ENCODE measurements at places on chromosomes 1 and 21.

- DNase-seq = no peak
Observed at GRCh38 chr1:17200246-17200645, 4.7 kb upstream of the PADI1 start.

- no peak for DNase-seq
Observed at GRCh38 chr1:45477646-45478045, 13.3 kb downstream of the TESK2 start.

- peak; percentile 37 for DNase-seq
Observed at GRCh38 chr1:208242941-208243526, 1.1 kb downstream of the PLXNA2 start.

DNA sequence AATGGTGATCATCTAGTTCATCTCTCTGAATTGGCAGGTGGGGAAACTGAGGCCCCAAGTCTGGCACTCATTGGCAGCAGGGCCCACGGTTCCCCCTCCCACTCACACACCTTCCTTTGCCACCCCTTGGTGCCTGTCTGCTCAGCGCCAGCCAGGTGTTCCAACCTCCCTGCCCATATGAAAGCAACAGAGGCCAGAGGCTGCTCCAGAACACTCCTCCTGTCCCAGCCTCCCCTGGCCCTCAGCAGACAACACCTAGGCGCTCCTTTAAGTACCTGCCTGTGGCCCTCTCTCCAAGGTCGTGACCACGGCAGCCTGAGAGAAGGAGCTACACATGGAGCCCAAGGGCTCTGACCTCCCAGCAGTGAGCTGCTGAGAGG is 362.3 kb upstream of the VAMP3 start:
- no peak for DNase-seq

GRCh38 chr1:62625415-62625814 is 28.1 kb downstream of the ANGPTL3 start:
- DNase-seq = no peak

DNA sequence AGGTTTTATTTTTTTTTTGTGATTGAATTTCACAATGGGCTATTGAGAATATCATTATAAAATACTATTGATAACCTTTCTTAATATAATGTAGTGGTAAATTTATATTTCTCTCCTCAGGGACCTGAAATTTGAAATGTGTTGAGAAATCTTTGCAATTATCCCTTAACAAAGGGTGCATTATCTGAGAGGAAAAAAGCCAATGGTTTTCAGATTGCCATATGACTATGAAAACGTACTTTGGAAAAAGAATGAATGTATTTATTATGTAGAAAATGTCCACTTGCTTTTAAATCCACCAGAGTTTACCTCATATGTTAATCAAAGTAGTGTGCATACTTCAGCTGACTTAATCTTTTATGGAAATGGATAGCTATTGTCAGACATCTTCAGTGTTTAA is 441.1 kb downstream of the AMY1C start:
- no peak for DNase-seq

DNA sequence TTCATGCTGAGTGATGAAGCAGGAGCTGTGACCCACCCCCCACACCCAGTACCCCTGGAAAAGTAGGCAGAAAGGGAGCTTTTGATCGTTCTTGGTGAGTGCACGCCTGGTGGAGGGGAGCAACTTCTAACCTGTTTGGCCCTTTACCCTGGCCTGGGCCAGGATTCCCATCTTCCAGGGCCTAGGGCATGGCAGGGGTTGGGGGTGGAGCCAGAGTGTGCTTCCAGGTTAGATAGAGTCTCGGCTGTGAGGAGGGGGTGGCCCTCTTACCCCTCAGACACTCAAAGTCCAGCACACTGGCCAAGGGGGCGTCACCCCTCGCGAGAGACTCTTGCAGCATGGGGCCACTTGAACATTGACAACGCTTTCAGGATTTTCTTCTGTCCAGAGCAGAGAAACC is 236.6 kb downstream of the GRIK3 start:
- DNase-seq = no peak

GRCh38 chr1:89310505-89310904 is 37.8 kb upstream of the GBP5 start:
- no peak for DNase-seq

DNA sequence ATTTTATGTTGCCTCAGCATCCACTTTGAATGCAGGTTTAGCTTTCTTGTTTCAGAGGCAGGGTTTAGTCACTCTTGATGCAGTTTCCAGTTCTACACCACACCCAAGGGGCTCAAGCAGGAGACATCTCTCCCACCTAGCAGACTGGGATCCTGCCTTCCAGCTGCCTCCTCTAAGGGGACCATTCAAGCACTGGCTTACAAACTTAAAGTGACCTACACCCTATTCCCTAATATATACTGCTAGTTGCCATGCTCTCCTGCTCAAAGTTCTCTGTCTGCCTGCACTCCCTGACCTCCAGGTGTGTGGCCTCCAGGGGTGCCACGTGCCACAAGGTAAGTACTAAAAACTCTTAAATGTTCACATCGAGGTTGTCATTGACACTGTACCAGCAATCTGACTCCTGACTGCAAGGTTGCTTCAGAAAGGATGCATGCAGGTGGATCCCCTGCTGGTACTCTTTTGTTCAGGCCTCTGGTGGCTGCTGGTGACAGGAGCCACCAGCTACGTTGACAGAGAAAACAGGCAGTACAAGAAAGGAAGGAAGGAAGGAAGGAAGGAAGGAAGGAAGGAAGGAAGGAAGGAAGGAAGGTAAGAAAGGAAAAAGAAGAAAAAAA is 185.9 kb downstream of the COQ8A start:
- DNase-seq = peak; percentile 66

- no peak for DNase-seq
Observed at GRCh38 chr1:187445066-187445465, 616.3 kb downstream of the PLA2G4A start.

DNA sequence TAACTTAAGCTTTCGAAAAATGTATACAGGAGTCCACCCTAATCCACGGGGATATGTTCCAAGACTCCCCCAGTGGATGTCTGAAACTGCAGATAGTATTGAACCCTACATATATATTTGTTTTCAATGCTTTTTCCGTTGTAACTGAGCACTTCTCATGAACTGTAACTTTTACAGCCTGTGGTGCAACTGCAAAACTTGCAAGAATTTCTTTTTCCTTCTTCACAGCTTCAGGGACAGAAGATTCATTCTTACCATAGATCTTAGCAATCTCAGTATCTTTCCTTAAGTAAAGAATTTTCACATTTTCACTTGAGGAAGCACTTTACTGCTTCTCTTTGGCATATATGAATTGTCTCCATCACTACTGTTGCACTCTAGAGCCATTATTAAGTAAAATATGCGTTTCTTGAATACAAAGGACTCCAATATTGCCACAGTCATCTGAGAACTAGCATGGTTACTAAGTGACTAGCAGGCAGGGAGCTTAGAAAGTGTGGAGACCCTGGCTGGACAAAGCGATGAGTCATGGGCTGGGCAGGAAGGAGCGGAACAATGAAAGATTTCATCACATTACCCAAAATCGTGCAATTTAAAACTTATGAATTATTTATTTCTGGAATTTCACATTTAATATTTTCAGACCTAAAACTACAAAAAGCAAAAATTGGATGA is 14.1 kb downstream of the DPYD start:
- no peak for DNase-seq

- DNase-seq = no peak
Observed at GRCh38 chr1:210647406-210648333, 319.0 kb downstream of the HHAT start.

DNA sequence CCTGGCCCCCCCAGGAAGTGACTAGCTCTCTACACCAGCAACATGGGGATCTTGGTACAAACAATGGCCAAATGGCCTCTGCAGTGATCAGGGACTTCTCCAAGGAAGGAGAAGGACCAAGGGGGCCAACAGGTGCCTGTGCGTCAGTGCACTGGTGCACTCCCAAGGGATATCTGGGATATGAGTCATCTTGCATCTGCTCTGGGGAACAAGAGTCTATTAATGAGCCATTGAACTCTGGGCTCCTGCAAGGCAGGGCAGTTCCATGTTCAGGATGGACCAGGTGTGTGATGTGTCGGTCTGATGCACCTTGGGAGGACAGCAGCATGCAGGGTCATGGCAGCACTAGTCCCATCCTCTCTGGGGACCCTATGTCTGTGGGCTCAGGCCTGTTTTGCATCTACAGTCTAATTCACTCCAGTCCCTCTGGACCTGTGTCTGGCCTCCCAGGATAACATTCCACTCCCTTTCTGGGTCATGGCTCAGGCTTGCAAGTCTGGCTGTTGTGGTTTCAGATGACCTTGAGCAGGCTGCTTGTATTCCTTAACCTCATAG is 125.3 kb downstream of the TRABD2B start:
- no peak for DNase-seq

- DNase-seq = no peak
Observed at GRCh38 chr21:15534450-15534886, 195.3 kb upstream of the USP25 start.

DNA sequence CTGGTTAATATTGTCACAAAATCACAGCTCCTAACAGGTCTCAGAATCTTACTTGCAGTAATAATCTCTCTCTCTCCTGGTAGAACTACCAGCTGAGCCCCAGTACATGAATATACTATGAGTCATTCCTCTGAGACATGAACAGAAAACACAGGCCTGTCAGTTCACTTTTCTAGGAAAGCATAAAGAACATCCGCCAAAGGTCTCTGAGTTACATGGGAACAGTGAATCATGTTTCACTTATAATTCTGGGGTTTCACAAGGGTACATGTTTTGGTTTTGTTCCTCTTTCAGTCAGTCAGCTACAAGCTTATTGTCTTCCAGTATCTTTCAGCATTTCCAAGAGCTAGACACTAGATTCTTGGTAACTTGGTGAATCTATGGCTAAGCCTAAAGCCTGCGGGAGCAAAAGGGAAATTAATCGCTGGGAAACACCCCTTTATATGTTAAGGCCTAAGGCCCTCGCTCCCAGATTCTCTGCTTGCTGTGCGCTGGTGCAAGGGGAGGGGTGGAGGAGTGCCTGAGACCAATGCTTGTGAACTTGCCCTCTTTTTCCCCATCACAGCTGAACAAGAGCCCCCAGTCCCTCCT is 31.7 kb downstream of the IFNGR2 start:
- DNase-seq = no peak

DNA sequence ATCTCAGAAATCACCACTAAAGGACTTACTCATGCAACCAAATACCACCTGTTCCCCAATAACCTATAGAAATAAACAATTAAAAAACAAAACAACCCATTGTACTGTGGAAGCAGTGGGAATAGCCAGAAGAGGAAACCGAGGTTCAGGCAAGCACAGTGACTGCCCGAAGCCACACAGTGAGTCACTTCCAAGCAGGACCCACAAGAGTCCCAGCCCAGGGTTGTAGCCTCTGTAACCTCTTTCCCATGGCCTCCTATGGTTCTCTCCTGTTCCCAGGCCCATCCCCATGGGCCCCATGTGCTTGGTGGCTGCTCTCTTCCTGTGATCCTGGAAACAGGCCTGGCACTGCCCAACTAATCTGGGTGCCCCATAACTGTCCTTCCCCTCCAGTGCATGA is 29.0 kb upstream of the HTR1D start:
- DNase-seq = no peak

DNA sequence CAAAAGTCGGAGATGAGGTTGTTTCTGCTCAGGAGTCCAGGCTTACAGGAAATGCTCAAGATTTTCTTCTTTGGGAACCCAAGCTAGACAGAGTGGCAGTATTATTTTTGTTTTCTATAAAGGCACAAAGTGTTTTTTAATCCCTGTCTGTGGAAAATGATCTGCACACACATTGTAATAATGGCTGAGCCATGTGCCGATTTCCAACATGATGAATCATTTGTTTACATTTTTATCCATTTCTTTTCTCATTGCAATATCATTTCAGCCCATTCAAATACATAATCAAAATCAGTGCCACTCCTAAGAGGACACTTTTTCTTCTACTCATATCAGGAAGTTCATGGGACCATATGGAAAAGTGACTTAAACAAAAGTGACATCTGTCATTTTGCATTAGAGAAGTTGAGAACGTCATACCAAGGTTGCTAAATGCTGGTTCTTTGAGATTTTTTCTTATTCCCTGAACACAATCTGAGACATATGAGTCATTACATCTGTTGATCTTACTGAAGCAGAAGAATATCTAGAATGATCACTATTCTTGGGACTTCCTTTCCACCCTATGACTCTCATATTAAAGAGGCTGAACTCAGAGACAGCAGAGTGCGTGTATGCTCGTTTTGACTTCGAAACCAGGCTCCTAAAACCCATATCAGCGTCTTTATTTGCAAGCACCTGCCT is 44.9 kb downstream of the ACTA1 start:
- no peak for DNase-seq

- DNase-seq = no peak
Observed at GRCh38 chr1:199075792-199076191, 437.0 kb downstream of the PTPRC start.

DNA sequence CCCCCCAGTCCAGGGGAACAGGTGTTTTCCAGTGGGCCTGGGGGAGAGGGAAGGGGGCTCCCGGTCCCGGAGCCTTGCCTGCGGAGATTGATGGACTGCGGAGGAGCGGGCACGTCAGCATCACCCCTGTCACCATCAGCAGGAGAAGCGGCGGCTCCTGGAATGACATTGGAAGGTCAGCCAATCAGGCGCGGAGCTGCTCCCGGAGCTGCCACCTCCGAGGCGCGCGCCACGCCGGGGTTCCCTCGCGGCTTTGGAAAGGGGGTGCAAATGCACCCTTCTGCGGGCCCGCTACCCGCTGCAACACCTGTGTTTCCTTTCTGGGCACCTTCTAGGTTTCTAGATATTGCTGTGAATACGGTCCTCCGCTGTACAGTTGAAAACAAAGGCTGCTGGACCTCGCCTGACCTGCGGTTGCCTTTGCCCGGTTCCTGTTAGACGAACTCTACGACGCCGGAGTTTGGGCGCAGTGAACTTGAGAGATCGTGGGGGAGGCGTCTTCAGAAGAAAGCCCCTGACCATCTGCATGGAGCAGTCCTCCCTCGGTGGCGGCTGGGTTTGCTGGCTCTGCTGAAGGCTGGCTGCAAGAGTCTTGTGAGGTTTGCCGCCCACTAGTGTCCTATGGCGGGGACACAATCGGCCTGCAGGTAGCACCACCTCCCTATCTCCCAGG is 5.3 kb downstream of the DSCAM start:
- DNase-seq = peak; percentile 94

- no peak for DNase-seq
Observed at GRCh38 chr1:22104865-22105437, 37.9 kb downstream of the WNT4 start.

- DNase-seq = no peak
Observed at GRCh38 chr1:53652441-53653199, 86.3 kb downstream of the GLIS1 start.

DNA sequence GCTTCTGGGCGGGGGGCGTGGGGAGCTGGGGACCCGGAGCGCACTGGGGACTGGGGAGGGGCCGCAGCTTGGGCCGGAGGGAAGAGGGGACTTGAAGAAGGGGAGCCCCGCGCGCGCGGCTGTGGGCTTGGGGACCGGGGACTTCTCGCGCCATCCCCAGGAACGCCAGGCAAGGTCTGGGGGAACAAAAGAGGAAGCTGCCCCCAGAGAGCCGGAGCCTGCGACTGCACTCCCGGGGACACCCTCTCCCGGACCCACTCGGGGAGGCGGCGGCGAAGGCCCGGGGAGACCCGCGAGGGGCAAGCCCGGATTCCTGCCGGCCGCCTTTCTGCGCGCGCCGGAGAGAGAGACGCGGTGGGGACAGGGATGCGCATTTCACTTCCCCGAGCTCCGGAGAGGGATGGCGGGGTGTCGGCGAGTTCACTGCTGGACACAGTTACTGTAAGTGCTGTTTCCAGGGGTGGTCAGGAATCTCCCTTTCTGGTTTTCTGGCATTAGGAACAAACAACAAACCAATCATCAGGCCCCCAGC is 732 bp downstream of the ABCG1 start:
- peak; percentile 56 for DNase-seq

GRCh38 chr1:40789342-40789598 is 5.7 kb downstream of the KCNQ4 start:
- no peak for DNase-seq

GRCh38 chr1:57532299-57532698 is 108.4 kb upstream of the DAB1 start:
- DNase-seq = no peak

GRCh38 chr1:154440036-154440804 is 35.1 kb downstream of the IL6R start:
- DNase-seq = no peak
